ENCODE measurements at places on chromosomes 5 and 9.

DNA sequence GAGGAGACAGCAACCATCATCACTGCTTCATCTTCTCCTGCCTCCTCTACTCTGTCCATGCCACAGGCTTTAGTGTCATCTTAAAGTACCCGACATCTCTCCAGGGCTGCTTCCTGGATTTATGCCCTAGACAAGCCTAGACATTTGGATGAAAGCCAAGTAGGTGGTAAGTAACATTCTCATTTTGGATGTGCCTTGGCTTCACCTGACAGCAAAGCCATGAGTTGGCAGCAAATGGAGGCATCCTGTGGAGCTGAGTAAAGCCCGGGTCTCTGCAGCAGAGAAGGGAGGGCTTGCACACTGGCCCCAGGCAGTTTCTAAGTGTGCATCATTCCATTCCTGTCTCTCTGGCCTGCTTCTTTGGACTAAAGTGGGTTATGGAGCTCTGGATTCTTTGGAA lies 299.1 kb downstream of the DMAC1 start:
- no peak for DNase-seq

DNA sequence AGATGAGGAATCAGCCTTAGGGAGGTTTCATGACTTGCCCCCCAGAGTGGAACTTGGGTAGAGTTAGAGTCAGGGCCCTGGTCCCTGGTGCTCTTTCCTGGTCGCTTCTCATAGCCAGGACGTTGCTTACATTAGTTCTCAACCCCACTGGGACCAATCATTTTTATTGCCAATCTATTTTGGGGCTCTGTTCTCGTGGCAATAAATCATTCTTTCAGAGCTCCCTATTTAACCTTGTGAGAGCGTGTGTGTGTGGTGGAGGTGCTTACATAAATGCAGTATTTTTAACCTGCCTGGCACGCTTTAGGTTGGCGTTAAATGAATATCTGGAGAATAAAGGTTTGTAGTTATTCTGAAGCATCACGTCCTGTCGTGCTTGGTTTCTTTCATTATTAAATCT lies 4.1 kb downstream of the TRIO start:
- no peak for DNase-seq

GRCh38 chr5:90161414-90161813 lies 248.1 kb downstream of the CETN3 start:
- peak; percentile 21 for DNase-seq

- no peak for DNase-seq
Observed at GRCh38 chr5:1781107-1781506, 18.5 kb downstream of the MRPL36 start.

DNA sequence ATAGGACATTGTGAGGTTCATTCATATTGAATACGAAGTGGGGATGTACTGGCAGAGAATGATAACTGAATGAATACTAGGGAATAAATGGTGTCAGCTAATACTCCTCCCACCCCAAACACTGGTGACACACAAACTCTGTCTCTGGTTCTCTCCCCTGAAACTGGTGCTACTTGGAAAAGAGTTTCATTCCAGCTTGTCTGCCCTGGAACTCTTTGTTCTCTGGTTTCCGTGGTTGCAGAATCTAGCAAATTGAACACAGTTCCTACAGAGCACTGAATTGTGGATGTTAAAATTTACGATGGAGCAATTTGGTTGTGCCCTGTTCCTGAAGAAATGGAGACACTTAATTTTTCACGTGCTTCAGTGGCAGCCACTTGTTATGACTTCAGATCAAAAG lies 181.7 kb downstream of the KCTD16 start:
- no peak for DNase-seq

DNA sequence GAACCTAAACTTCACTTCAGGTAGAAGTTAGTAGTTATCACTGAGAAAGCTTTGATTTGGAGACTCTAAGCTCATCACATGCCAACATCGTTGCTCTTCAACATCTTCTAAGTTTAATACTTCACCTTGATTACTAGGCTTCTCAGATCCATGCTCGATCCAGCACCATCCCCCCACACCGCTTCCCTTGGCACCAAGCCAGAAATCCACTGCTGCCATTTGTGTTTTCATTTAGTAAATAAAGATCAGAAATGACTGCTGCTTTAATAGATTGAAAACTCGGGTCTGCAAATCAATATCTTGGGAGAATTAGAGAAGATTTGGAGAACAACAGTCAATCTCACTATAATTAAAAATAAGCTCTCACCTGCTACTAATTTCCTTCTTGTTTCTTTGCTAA lies 214.7 kb upstream of the NR4A3 start:
- no peak for DNase-seq

Data from GM13976 (cell line).